ENCODE measurements at places on chromosomes 4 and X.

DNA sequence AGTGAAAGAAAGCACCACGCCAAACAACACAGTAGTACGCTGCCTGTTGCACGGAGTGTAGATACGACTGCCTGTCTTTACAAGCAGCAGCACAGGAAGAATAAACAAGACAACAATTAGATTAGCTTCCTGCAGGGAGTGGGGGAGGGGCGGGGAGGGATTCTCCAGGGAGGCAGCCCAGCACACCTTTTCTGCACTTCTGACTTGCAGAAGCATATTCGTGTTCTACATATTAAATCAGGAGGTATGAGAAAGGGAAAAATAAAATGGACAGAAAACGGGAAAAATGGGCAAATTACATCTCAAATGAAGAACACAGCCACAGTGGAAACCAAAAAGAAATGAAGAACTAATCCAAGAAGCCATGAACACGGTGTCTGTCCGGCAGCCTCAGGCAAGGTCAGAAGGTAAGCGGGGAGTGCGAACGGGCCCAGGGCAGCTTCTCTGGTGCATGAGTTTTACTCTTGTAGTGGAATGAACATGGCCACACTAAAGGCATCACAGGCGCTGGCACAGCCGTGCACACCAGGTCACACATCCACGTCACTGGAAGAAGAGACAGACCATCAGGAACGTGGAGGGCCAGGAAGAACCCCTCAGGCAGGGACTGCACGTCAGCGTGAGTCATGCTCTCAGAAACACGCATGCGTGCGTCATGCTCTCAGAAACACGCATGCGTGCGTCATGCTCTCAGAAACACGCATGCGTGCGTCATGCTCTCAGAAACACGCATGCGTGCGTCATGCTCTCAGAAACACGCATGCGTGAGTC lies 20.1 kb upstream of the ADRA2C start:
- no peak for DNase-seq

- DNase-seq = no peak
Measured at GRCh38 chrX:123087326-123087725, 96.8 kb upstream of the GRIA3 start.

DNA sequence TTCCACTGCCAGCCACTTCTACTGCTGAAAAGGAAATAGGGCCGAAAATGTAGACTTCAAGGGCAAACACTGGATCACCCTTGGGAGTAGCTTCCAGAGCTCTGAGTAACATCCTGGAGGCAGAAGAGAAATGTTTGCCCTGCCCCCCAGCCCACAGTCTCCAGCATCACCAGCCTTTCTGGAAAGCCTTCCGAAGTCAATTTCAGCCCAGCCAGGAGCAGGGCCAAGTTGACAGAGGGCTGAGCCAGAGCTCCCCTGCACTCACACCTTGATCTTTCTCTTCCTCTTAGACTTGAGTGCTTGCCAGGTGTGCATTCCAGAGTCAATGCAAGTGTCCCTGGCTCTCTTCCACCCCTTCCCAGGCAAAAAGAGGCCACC lies 35.2 kb downstream of the SLC25A5 start:
- no peak for DNase-seq

DNA sequence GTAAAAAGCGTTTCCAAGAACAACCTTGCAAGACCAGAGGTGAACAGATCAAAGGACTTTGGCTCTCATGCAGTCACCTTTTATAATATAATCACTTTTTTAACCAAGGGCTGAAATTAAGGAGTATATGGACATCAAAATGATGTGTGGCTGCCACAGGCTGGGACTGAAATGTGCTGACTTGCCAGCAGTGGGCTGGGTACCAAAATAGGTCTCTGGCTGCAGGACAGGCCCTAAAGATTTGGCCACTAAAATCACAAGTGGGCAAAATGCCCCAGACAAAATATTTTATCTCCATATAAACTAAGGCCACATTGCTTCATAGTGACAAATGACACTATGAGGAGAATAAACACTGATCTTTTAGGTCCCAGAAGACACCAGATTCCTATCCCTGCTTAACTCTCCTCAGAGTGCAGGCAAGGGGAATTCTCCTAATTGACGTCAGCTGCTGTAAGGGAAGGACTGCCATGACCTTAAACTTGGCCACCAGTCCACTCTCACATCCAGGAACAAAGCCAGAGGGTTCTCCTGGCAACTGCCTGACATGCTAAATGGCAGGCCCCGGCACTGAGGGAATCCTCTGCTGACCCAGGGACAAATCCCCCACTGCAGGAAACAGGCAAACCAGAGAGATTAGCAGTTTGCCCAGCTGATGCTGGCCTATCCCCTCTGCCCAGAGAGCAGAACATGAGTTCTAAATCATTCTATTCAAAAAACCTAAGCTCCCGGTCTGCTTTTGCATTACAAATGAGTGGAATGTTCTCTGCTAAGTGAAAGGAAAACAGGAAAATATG lies 155.8 kb downstream of the PPP3CA start:
- DNase-seq = peak; percentile 81

DNA sequence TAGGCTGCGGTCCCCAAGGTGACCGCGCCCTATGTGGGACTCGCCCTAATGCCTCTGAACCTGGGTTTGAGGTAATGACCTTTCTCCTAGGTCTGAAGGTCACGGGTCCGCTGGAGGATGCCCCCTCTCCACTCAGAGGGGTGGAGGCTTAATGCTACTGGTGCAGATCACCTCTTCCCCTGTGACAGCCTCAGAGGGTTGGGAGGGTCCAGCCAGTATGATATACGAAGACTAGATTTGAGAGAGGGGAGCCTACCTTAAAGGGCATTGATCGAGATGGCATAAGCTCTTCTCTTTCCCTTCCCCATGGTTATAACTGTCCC lies 1.0 kb downstream of the SLC25A5 start:
- DNase-seq = no peak

DNA sequence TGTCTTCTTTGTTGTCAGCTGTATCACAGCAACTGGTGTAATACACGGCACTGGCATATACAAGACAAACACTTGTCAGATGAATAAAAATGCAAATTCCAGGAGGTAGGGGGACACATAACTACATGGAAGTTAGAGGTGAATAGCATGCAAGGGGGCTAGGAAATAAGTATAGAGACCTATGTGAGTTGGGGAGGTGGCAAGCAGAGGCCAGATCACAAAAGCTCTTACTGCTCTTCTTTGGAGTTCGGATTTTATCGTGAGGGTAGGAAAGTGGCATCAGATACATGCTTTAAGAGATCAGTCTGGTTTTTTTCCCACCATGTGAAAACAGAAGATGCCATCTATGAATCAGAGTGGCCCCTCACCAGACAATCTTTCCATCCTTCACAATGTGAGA lies 2.8 kb upstream of the SRP72 start:
- no peak for DNase-seq

DNA sequence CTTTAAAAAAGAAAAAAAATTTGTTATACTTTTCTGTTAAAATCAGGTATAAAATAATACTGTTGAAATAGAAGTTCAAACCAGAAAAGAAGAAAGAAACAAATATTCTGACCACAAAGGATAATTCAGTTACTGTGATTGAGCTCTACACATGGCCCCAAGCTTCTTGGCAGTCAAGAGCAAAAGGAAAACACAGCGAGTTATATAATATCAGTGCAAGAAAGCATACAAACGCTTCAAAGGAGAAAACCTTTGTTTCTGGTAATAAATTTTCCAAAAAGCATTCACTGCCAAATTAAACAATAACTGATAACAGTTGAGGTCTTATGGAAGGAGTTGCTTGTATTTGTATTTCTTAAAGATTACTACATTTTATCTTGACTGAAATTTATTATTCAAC lies 40.5 kb upstream of the EDNRA start:
- DNase-seq = no peak

DNA sequence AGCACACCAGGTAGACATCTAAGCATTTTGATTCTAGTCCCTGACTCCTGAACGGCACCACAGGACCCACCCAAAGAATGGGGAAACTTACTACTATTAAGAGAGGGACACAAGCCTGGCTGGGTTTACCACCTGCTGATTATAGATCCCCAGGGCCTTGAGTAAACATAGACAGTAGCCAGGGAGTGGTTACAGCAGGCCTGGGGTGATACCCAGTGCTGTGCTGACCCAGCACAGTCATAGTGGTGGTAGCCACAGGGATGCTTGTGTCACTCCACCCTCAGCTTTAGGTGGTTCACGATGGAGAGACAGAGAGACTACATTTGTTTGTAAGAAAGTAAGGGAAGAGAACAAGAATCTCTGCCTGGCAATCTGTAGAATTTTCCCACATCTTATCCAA lies 11.7 kb downstream of the CYSLTR1 start:
- no peak for DNase-seq
